IPS-NIHi11 (cell line): ENCODE measurements at places on chromosomes 7 and 10.
A peak's percentile ranks its signal among the peaks of the same experiment; 100 is the strongest.

DNA sequence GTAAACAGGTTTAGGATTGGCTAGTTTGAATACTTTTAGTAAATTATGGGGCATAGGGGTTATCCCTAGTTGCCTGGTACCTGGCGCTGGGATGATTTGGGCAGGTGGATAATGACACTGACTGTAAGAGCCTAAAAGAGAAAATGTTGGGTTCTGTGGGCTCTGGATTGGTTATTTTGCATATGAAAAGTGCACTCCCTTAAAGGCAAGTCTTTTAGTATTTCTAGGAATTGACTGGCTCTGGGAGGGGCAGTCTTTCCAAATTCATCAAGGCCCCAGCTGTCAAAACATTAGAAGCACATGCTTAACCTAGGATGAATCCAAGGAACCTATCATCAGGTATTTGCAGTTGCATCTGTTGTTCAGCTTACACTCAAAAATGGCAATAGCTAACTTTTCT is 454.6 kb upstream of the SORCS1 start:
- DNase-seq = peak; percentile 5

DNA sequence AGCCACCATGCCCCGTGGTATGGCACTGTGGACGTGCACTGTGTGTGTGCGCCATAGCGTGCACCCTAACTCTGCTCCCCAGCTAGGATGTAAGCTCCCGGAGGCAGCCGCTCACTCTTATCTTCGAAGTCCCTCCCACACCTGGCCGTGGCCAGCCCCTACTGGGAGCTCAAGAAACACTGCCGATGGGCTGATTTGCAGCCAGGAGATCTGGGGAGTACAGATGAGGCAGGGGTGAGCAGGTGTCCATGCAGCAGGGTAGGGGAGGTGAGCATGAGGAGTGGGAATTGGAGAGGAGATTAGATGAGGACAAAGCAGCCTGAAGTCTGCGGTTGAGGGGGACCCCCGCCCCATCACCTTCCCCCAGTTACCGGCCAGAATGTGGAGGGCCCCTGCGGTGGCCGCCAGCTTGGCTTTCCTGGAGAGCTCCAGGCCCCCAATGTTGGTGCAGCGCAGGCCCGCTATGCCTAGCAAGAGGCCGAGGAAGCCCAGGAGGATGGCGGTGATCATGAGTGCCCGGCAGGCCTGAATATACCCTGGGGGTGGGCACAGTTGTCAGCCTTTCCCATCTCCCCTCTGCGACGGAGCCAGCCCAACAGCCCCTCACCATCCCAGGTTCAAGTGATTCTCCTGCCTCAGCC is 3.6 kb downstream of the CLDN15 start:
- no peak for DNase-seq

DNA sequence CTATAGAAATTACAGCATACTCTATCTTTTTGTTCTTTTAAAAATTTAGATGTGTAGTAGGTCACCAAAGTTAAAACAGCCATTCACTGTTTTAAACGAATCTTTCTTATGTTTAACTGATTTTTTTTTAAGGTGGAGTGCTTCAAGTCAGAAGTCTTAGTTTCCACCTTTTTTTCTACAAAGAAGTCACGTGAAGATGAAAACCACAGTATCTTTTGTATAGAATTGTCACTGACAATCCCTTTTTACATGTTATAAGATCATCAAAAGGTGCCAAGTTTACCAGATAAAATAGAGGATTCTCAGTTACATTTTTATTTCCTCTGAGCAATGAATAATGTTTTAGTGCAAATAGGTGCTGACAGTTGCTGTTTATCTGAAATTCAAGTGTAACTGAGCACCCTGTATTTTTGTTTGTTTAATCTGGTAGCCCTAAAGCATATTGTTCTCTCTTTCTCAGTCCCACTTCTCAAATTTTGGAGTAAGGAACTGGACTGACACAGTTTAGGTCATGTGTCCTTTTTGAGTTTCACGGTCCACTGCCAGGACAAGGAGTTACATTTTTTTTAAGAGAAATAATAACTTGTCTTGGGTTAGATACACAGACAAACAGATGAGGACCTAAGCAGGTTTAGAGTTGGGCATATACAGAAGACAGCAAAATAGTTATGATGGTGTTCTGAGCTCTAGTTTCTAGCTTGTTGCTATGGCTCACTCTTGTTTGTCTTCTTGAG is 233.2 kb upstream of the MBL2 start:
- no peak for DNase-seq

DNA sequence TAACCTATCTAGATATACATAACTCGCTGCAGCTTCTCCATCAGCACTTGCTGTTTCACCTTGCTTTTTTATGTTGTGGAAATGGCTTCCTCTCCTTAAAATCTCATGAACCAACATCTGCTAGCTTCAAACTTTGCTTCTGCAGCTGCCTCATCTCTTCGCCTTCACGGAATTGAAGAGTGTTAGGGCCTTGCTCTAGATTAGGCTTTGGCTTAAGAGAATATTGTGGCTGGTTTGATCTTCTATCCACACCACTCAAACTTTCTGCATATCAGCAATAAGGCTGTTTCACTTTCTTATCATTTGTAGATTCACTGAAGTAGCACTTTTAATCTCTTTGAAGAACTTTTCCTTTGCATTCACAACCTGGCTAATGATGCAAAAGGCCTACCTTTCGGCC is 49.2 kb upstream of the AGR3 start:
- DNase-seq = no peak

- no peak for DNase-seq
These were observed 2.6 kb upstream of the MYL7 start for GRCh38 chr7:44143646-44144250.

DNA sequence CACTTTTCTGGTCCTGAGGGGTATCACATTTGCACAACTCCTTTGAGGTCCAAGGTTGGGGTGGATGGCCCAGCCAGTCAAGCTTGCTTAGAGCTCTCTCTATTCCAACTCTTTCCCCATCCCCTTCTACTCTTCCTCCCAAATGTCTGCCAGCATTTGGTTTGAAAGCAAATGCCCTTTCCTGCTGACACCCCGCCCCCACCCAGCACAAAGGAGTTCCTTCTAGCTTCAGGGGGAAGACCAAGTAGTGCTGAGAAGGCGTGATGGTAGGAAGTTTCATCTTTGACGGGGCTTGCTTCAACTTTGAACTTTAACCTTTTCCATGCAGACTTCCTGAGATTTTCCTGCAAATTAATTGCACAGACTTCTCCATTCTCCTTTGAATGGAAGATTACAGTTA is 137.5 kb upstream of the TCF7L2 start:
- DNase-seq = no peak

GRCh38 chr10:43943818-43944360 is 295.2 kb upstream of the ZNF32 start:
- no peak for DNase-seq

DNA sequence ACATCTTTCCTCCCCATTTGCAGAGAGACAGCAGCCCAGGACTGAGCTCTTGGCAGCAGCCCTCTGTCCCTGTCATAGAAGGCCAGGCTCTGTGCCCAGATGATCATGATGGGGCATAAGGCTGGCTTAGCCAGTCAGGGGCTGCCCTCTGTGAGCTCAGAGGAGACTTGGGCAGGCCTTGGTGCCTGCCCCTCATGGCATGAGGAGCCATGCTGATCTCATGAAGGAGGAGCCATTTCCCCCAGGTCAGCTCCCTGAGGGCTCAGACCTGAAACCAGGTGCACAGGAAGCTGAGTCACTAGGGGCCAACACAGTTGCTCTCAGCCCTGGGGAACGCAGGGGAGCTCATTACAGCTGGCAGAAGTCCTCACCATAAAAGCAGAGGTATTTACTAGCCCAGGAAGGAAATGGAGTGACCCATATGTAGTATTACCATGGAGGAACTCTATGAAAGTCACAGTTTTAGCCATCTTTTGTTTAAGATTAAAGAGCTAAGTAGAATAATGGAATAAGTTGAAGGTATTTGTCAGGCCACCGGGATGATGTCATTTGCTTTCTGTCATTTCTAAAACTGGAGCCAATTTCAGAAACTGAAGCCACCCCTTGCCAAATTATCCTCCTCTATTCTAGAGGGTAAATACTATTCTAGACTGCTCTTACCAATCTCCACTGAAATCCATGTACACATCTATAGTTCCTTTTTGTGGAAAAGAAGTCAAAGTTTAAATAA is 362.4 kb upstream of the ZNF32 start:
- DNase-seq = no peak

- DNase-seq = no peak
These were observed 250.6 kb upstream of the NPVF start for GRCh38 chr7:25478925-25479324.

GRCh38 chr7:147707926-147708325 is 882.6 kb upstream of the C7orf33 start:
- no peak for DNase-seq

- DNase-seq = no peak
These were observed 77.9 kb downstream of the SGMS1 start for GRCh38 chr10:50545846-50546245.

GRCh38 chr10:35056686-35057085 is 33.5 kb downstream of the CUL2 start:
- DNase-seq = no peak

DNA sequence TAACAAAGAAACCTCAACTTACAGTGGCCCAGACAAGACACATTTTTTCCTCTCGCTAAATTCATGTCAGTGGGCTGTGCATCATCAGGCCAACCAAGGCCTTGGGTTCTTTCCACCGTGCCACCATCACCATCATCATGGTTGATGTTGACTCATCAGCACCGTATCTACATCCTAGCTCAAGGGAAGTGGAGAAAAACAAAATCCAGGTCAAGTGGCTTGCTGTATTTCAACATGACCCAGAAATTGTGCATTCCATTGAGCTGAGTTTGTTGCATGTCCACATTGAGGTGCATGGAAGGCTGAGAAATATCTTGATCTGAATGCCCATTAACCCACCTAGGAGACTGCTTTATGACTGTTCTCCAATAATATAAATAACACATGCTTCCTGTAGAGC is 312.4 kb upstream of the CDC14C start:
- DNase-seq = no peak

- no peak for DNase-seq
These were observed 75.4 kb downstream of the CALD1 start for GRCh38 chr7:134854816-134855215.

DNA sequence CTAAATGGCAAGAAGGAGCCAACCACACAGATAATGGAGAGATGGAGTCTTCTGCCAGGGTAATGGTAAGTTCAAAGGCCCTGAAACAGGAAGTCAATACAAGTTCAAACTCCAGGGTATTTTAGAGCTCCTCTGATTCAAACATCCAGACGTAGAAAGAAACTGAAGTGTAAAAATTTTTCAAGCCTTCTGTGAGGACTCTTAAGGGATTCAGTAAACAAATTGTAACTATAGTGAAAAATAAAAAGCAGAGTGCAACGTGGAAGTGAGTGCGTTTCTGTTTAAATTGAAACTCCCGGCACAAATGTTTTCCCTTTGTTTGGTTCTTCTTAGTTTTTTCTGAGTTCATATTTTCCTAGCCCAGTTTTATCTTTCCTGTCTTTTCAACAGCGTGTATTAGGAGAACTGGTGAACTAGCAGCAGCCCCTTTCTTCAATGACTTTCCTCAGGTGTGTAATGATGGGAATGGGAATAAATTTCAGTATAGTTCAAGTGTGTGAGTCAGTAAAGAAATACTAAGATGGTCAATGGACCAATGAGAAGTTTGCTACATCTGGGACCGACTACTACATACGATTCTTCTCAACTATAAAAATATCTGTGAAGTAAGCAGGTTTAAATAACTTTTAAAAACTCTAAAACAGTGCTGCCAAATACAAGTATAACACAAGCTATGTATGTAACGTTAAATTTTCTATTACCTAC is 298.9 kb downstream of the CSTF2T start:
- no peak for DNase-seq

- DNase-seq = no peak
These were observed 23.8 kb upstream of the LARP4B start for GRCh38 chr10:955127-955819.

- no peak for DNase-seq
These were observed 470.8 kb upstream of the ADARB2 start for GRCh38 chr10:2208106-2208505.

GRCh38 chr10:50501924-50502452 is 121.8 kb downstream of the SGMS1 start:
- peak; percentile 35 for DNase-seq

GRCh38 chr10:78992333-78992732 is 76.4 kb upstream of the ZMIZ1 start:
- DNase-seq = no peak

GRCh38 chr10:129605986-129606518 is 139.0 kb downstream of the MGMT start:
- DNase-seq = no peak

GRCh38 chr7:43140186-43140585 is 27.7 kb downstream of the HECW1 start:
- no peak for DNase-seq

GRCh38 chr10:32377458-32378259 is 30.7 kb upstream of the EPC1 start:
- DNase-seq = no peak

DNA sequence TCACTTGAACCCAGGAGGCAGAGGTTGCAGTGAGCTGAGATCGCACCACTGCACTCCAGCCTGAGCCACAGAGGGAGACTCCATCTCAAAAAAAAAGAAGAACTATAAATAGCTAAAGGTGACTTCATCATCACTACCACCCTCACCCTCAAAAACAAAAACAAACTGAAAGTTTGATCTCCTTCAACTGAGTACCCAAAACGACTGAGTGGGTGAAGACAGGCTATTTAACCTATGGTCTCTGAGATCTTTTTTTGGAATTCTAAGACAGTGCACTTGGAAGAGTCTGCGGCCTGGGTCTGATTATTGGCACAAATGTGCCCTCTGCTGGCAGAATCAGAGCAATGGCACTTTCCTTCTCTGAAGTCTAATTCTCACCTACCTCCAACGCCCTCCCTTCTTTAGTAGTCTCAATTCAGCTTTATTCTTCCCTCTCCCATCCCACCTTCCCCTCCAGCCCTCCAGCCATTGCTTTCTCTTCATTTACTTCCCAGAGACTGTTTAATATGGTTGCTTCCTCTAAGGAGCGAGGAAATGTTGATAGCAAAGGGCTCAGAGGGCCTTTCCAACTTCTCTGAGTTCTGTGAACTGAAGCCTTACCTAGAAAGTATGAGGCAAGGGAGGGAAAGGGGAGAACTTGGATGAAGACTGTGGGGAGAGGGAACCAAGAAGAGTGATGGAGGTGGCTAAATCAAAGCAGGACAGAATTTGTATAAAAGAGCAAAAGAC is 2.9 kb upstream of the MYOZ1 start:
- peak; percentile 80 for DNase-seq

DNA sequence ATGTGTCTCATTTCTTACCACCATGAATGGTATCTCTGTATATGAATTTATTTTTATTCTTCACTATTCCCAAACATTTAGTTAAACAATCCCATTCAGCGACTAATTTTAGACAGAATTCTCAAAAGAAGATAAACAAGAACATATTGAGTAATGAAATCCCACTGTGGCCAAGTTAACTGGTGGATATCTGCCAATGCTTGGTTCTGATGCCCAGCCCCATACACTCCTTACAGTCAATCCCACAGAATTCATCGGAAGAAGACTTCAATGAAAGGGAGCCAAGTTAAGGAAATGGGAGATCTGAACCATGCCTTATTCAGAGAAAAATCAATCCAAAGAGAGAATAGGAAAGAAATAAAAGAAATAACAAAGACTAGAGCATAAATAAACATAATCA is 518.0 kb downstream of the XPNPEP1 start:
- DNase-seq = no peak

- DNase-seq = no peak
These were observed 4.5 kb upstream of the MACROH2A2 start for GRCh38 chr10:70048030-70048723.
